ENCODE measurements at places on chromosomes 4 and X.

GRCh38 chrX:43493756-43494155 is 162.3 kb upstream of the MAOA start:
- DNase-seq: no peak

DNA sequence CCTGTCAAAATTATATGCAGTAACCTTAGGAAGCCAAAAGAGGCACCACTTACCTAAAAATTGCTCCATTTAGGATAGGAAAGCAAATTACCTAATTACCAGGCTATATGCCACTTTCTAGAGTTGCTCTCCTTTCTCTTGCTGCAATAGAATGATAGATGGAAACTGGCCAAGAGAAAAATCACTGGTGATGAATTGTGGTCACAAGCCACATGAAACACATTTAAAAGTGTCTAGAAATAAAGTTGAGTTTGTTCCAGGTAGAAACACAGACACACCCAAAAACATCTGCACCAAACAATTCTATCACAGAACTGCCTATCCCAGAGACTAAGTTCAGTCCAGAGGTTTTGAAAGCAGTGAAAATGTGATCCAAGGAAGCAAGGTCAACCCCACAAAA is 337.7 kb downstream of the PCDH19 start:
- DNase-seq: no peak

DNA sequence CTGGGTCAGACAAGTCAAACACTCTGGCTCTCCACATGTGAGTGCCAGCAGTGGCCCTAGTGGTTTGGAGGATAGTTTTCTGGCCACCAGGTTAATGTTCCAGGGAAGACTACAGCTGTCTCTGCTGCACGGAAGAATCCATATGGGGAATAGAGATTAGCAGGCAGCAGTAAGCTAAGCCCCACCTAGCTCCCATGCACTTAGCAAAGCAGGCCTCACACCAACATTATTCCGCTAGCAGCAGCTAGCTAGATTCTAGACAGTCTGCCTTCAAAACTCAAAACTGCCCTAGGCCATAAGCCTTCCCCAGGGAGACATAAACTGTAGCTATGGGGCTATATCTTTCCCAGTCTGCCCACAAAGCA is 203.4 kb downstream of the CHIC1 start:
- no peak for DNase-seq

DNA sequence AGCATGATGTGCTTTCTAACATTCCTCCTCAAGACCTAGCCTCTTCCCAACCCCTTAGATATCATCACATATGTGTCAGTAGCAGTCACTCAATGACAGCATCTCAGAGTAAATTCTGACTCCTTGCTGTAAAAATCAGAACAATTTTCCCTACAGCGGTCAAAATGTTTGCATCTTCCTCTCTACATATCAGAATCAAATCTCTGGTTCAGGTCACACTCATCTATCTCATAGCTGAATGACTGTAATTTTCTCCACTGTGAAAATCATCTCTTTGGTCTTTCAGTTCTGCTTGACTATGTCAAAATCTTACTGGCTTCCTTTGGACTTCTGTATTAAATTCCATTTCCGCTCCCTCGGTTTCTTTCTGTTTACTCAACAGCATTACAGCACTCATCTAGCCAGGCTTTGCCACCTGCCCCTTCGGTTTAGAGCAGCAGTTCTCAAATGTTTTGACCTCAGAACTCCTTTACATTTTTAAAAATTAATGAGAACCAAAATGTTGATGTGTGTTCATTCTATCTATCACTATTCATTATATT is 57.3 kb downstream of the AGA start:
- DNase-seq: no peak

GRCh38 chrX:57232658-57233360 is 53.7 kb upstream of the FAAH2 start:
- DNase-seq: no peak

DNA sequence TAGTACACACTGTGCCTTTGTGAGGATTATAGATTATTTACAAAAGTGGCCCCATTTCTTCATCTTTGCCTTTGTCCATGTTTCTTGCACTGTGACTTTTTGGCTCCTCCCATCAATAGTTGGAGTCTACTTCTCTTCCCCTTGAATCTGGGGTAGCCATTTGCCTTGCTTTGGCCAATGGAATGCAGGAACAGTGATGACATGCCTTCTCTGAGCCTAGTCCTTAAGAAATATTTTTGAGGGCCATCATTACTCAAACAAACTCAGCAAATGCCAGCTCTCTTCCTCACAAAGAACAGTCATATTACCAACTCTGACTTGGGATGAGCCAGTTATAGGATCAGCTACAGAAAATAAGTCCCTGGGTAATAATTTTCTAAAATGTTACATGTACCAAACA is 189.6 kb downstream of the FRMPD4 start:
- no peak for DNase-seq

DNA sequence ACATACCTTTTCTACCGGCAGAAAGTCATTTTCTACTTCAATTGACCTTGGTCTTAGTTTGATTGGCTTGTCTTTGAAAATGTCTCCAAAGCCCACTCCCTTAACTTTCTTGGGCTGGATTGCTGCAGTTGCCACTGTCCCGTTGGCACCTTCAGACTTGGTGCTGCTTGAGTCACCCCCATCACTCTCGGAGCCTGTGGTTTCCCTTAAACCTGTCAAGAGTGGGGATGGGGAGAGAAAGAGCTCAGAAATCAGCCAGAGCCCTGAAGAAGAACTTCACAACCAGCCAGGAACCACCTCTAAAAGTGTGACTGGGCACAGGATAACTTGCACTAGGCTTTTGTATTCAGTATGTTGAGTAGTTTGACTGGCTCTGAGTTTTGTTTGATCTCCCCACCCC is 168.5 kb upstream of the MAP3K15 start:
- DNase-seq: no peak

- DNase-seq: no peak
These were observed 453.6 kb downstream of the CENPC start for GRCh38 chr4:67091673-67092072.

DNA sequence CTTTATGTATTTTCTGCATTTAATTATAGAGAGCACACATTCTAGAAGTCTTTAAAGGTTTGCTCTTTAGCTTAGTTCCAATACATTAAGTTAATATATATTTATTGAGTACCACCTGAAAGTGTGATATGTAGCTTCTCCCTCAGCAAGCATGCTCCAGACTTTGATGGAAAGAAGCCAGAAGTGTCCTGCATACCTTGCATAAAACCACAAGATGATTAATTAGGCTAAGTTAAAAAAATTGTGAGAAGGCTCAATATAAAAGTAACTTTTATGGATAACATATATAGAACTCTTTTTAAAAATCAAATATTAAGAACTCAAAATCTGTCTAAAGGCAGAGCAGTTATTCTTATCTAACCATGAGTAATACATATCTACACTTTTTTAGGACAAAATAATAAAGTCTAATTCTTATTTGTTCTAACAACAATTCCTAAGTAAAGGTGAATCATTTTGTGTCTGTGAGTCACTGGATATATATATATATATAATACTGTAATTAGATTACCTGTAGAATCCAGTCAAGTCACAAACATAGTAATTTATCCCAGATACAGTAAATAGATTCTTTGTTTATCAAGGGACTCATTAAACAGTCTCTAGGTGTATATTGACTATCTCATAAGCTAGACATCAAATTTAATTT is 51.2 kb downstream of the INTS12 start:
- DNase-seq: no peak

DNA sequence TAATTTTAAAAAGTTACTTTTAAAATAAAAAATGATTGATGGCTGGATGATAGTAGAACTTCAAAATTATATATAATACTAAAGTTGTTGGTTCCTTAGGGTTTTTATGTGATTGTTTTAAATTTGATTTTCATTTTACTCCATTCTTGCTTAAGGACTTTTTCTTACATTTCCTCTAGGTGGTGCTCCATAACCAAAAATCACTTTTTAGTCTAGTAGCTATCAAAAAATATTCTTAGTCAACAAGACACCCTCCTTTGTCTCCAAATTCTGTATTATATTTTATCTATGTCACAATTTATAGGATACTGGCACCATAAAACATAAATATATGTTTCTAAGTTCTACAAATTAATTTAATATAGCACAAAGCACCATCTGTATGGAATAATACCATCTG is 67.2 kb upstream of the BRWD3 start:
- DNase-seq: no peak

DNA sequence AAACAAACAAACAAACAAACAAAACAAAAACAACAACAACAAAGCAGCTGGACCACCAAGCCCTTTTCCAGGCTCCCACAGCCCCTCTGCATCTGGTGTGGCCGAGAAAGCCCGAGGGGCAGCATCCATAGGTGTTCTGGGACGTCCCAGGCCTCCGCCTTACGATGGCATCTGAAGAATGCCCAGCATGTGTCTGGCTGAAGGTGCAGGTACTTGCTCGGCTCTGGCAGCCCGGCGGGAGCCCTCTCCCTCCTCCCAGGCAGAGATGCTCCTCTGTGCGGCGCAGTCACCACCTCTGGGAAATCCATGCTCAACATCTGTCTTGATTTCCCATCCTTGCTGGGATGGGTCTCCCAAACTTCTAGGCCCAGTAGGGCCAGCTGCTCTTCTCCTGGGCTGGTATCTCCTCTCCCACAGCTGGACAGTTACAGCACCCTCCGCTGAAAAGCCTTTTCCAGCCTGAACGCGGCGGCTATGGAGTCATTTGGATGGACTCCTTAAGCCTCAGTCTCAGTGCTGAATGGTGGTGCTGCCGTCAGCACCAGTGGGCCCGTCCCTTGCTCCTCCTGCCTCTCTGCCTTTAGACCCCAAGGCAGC is 4.3 kb downstream of the PSAPL1 start:
- no peak for DNase-seq

GRCh38 chrX:101219864-101220346 is 319 bp downstream of the DRP2 start:
- no peak for DNase-seq

GRCh38 chr4:2535376-2536192 is 863 bp upstream of the FAM193A start:
- peak; percentile 20 for DNase-seq

DNA sequence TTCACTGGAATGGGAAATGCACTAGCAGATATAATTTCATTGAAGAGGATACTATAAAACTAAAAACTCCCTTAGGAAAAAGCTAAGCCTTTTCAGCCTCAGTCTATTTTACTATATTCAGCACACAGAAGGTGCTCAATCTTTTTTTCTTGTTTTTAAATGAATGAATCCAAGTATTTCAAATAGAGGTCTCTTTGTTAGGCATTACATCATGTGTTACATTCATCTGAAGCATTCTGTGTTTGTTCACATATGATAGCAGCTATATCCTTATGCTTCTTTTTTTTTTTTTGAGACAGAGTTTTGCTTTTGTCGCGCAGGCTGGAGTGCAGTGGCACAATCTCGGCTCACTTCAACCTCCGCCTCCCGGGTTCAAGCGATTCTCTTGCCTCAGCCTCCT is 278.4 kb downstream of the CAMK2D start:
- DNase-seq: no peak

DNA sequence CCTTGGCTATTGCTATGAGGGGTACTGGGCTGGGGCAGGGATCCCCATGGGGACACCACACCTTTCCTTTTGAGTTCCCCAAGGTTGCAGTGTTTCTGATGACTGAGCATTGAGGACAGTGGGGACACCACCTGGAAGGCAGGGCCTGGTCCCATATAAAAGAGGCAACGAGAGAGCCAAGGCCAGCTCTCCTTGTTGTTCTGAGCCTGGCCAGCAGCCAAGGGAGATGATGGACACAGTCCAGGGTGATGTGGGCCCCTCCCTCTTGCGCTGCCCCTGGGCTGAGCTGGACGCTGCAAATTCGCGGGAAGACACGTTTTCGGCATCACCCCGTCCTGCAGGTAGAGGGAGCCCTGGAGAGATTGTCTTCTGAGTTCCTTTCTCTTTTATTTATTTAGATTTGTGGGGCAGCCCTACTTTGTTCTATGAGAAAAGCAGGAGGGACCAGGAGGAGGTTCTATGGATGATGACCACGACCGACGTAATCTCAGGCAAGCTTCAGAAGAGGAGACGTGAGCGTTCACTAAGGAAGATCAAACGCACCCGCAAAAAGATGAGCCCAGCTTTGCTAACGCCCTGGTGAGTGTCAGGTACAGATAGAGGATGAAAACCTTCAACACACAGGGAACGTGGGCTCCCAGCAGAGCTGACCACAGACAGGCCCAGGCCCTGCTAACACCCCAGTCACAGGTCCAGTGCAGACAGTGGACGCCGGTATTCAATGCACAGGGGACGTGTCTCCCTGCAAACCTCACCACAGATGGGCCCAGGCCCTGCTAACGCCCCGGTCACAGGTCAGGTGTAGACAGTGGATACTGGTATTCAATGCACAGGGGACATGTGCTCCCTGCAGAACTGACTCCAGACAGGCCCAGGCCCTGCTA is 97.4 kb downstream of the SHOX start:
- no peak for DNase-seq

GRCh38 chr4:114264877-114265291 is 285.4 kb upstream of the ARSJ start:
- no peak for DNase-seq
